ENCODE measurements at places on chromosomes 2 and 18.

GRCh38 chr2:18605115-18605514, 15.7 kb upstream of the NT5C1B start:
- no peak for DNase-seq

- DNase-seq = no peak
Observed at GRCh38 chr2:1773883-1774282, 29.6 kb upstream of the PXDN start.

DNA sequence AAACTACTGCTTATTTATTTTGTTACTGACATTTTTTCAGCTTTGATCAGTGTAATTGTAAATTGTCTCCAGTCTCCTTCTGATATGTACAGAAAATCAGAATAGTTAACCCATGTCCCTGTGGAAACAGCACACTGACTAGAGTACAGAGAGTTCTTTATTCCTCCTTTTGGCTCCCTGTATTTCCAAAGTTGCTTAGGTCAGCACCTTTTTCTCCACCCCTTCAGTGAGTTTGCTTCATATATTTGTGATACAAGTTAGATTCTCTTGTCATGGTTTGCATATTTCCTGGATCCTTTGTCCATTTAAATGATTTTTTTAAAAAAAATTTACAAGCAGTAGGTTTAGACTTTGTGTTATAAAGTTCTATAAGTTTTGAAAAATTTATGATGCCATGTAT, 2051.1 kb upstream of the LRRTM1 start:
- DNase-seq = no peak

- no peak for DNase-seq
Observed at GRCh38 chr2:45879406-45879805, 227.9 kb downstream of the PRKCE start.

GRCh38 chr2:64504774-64505720, 19.1 kb upstream of the AFTPH start:
- peak; percentile 76 for DNase-seq

- no peak for DNase-seq
Observed at GRCh38 chr2:227267410-227268115, 57.5 kb upstream of the MFF start.

GRCh38 chr2:27792759-27793158, 21.2 kb downstream of the MRPL33 start:
- no peak for DNase-seq

- DNase-seq = no peak
Observed at GRCh38 chr18:3623769-3624545, 174.0 kb downstream of the TGIF1 start.

- no peak for DNase-seq
Observed at GRCh38 chr2:100446696-100447095, 23.6 kb upstream of the NMS start.

- no peak for DNase-seq
Observed at GRCh38 chr18:50114448-50114847, 80.5 kb downstream of the MYO5B start.

- DNase-seq = no peak
Observed at GRCh38 chr2:17950006-17950405, 71.5 kb downstream of the KCNS3 start.
